ENCODE measurements at places on chromosomes 3 and 15.

DNA sequence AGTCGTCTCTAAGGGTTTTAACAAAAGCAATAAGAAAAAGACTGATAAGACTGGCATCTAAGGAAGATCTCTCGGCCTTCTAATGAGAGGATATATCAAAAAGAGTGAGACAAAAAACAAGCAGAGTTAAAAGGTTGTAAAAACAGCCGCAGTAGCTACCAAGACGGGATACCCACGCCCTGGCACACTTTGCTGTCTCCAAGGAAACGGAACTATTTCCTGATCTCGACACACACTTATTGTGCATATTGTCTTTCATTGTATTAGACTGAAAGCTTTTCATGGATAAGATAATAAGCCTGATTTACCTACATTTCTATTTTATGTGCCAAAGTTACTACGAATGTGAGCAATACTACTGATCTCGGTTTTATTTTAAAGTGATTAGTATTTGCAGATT, 161.5 kb upstream of the MCTP2 start:
- DNase-seq, result no peak

DNA sequence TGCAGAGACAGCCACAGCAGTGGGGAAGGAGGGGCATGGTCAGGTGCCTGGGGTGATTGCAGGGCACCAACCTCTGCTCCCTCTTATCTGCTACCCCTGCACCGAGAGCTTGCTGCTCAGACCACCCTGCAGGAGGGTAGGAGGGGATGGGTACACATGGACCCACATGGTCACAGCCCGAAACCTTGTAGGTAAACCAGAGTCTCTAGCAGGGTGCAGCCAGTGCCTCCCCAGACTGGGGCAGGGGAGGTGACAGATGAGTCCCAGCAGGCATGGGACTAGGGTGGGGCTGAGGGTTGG, 49.2 kb downstream of the FAH start:
- no peak for DNase-seq

DNA sequence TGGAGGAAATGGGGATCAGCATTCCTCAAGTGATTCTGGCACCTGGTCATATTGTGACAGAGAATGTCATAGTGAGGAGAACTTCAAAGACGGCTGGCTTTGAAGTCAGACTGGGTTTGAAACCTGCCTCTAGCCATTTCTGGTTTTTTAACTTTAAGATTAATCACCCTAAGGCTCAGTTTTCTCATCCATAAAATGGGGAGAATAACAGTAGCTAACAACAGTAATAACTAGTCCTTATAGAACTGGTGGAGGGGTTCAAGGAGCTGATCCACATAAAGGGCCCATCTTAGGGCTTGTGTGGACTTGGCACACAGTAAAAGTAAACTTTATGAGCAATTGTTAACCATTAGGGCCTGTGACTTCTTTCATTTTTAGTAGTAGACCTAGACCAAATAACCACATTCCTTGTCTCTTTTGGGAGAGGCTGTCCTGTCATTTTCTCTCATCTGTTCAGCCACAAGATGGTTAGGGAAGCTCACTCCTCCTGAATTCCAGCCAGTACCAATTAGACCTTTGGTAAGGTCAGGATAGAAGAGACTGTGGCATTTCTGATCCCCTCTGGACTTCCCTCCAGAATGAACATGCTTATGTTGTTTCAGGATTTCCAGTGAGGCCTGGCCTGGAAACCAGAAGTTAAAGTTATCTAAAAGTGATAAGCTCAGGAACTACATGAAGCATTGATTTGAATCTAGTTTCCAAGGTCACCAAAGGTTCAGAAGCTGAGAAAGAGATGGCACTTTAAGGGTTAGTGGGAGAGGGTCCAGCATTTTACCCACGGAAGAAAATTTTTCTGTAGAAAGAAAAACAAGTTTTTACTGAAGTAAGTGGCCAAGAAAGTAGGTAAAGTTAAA, 159.3 kb upstream of the DPH6 start:
- no peak for DNase-seq

DNA sequence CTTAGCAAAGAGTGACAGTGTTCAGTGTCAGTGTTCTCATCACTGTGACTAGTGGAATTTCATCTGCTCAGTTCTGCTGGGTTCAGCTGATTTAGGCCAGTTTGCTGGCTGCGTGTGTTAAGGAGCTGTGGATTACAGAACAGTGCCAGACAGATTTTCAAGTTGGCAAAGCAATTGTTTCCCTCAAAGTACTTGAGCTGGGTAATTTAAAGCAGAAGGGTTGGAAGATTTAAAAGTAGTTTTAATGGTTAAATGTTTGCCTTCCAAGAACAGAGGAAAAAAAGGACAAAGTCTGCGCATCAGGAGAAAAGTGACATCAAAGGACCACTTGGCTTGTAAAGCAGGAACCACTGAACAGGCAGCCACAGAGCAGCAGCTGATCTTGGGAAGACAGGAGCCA, 8.7 kb downstream of the ESYT3 start:
- DNase-seq, result no peak

DNA sequence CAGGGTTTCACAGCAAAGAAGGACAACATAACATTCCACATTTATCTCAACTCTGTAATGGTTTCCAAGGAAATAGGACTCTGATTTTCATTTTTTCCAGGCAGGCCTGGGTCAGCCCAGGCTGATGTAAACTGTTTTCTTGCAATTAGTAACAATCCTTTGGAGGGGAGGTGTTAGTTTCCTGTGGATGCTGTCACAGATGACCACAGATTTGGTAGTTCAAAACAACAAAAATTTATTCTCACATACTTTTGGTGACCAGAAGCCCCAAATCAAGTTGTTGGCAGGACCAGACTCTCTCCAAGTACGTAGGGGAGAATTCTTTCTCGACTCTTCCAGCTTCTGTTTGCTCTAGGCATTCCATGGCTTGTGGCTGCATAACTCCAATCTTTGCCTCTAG, 88.0 kb downstream of the EDEM1 start:
- peak; percentile 47 for DNase-seq

DNA sequence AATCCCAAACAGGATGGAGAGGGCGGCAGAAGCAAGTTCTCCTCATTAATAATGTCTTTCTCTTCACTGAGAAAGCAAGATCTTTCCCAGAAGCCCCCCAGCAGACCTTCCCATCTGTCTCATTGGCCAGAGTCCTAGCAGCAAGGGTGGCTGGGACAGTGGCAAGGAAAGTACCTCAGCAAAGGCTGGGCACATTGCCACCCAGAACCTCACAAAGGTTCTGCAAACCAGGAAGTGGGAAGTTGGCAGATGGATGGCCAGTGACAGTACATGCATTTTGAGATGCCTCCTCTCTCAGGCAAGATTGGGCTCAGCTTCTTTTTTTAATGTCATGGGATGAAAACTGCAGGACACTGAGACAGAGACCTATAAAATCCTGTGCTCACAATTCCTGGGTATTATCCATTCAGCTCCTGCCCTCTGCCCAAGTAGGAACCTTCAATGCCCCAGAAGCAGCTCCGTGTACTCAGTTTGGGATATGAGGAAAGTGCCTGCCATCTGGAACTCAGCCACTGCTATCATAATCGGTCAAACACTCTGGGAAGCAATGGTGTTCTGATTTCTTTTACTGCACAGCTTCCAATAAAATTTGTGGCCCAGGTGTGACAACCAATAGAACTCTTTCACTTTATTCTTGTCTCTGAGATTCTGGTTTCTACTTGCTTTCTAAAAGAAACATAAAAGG, 25.5 kb downstream of the DPH3 start:
- no peak for DNase-seq

- no peak for DNase-seq
Measured at GRCh38 chr3:20700714-20701113, 514.7 kb upstream of the SGO1 start.

DNA sequence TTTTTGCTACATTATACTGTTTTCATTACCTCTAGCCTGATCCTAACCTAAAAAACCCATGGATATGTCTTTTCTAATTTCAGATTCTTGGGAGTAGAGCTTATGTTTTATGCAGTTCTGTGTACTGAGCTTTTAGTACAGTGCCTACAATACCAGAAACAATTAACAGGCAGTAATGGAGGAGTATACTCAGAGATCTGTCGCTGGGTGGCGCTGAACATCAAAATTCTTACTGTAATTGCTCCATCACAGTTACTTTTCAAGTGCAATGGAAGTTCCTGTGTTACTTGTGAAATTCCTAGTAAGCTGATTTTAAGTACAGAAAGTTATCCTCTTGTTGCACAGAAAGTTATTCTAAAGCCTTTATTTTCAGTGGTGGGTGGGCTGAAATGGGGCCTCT, 66.9 kb downstream of the RNF13 start:
- peak; percentile 53 for DNase-seq

DNA sequence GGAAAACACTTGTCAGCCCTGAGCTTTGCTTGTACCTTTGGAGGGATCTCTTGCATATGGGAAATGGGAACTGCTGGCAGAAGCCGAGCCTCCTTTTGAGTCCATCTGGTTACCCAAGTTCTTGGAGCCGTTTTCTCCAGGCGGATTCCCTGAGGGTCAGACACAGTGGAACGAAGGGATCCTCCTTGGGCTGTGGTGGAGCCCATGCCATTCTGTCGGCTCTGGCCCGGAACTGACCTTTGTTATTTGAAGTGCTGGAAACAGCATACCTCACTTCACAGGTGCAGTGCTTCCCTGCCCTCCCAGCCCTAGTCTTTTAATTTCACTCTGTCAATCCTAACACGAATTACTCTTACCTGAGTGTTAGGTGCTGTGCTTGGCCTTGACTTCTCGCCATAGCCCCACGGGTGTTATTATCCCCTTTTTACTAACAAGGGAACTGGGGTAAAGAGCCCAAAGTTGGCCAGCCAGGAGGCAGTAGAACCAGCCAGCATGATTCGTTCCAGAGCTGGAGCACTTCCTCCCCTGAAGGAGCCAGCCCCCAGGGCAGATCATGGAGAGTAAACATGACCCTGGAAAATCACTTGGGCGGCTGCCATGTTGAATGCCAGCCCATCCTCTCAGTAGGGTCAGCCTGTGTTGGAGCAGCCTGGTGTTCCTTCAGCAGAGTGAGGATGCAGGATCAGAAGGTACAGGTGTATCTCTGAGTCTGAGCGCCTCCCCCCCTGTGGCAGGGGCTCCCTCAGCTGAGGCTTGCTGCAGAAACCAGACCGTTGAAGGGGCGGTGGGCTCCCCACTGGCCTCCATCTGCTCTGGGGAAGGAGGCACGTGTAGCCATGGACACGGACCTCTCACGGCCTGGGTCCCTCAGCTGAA, 143.2 kb downstream of the DNAJB8 start:
- DNase-seq, result no peak

- no peak for DNase-seq
Measured at GRCh38 chr3:124785973-124786372, 55.7 kb downstream of the UMPS start.

DNA sequence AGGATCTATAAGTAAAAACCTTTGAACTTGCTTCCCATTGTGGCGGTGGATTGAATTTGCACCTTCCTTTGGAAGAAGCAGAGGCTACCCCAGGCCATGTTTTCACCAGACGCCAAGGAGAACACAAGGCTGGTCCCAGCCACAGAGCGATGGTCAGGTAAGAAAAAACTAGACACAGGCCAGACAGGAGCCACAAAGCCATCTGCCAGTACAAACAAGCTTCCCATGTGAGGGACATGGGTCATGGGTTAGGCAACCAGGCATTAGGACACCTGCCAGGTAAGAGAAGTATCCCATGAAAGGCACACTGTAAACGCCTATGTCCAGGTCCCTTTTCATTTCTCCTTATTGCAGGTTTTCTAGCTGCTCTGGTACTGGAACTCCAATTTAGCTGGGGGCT, 190.2 kb downstream of the KLF13 start:
- DNase-seq, result no peak

GRCh38 chr15:31343831-31344230, 17.2 kb downstream of the KLF13 start:
- no peak for DNase-seq

DNA sequence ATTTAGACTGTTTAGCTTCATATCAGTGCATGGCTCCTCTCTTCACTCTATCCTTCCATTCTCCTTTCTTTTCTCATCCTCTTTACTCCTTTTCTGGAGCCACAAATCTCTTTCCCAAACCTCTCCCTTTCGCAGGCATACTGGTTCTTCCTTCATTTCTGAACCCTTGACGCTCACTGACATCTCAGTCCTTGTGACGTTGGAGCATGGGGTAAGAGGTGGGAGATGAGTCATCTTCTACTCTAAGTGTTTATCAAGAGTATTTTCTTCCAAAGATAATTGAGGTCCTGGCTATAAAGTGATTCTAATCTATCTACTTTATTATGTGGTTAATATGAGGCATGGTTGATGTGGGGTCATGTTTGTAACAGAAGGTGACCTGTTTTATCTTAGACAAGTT, 414.2 kb downstream of the AGBL1 start:
- DNase-seq, result no peak

DNA sequence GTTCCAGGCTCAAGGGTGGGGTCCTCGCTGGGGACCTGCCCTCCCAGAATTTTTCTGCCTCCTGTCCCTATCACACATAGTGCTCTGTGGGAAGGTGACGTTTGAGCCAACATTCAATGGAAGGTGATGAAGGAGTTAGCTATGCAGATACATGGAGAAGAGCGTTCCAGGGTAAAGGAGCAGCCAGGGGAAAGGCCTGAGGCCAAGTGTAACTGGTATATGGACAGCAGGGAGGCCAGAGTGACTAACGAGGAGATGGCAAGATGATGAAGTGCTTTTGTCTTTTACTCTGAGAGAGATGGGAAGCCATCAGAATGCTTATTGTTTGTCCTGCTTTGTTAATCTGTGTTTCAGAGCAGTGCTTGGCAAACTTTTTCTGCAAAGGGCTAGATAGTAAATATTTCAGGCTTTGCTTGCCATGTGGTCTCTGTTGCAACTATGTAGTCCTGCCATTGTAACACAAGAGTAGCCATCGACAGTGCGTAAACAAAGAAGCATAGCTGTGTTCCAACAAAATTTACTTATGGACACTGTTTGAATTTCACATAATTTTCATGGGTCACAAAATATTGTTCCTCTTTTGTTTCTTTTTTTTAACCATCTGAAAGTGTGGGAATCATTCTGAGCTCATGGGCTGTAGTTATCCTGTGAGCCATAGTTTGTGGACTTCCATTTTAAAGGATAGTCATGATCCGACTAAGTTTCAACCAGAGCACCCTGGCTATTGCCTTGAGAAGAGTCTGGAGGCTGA, 25.8 kb upstream of the PIAS1 start:
- DNase-seq, result no peak

GRCh38 chr3:168060317-168060716, 35.4 kb downstream of the GOLIM4 start:
- no peak for DNase-seq

DNA sequence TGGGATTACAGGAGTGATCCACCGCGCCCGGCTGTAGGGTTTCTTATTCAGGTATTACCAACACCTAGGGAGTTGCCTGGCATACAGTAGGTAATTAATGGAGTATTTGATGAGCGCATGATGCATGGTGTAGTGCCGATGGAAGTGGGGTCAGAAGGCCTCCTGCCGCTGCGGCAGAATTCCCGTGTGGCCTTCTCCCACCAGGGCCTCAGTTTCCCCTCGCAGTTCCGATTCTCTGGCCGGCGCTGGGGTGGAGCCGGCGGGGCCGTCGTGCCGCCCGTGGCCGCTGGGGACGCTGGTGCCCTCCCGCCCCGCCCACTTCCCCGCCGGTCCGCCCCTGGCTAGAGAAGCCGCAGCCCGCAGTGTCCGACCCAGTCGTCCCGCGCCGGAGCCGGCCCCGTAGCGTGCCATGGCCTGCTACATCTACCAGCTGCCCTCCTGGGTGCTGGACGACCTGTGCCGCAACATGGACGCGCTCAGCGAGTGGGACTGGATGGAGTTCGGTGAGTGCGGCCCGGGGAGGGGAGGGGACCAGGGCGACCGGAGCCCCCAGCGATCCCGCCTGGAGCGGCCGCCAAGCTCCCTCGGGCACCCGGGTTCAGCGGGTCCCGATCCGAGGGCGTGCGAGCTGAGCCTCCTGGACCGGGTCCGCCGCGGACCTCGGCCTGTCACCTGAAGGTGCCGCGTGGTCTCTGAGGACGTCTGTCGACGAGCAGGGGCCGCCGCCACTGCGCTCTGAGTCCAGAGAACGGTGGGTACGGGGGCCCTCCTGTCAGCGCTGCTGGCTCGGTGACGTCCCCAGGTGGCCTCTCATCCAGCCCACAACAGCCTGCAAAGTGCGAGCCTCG, at the start of gene IRAK2:
TSS of gene IRAK2 (plus strand) at position 374 of the 848 bp plus-strand sequence. CDS start at position 410, 36 bp downstream.
- peak; percentile 51 for DNase-seq
